ENCODE measurements at places on chromosomes 7 and 10. TPM values are rescaled to one million over a fixed set of nuclear protein-coding genes. Genes with fewer than 3 reads are reported as not detected.

Gene TUBAL3
- not detected for total RNA-seq

Gene C7orf57
- under 0.01 TPM for total RNA-seq

Gene BET1
- 22.4 TPM for total RNA-seq

Gene KCNIP2
- 1.4 TPM for total RNA-seq

Gene PCGF5
- total RNA-seq = 99.2 TPM

Gene FGL2
- under 0.01 TPM for total RNA-seq

Gene ACHE
- total RNA-seq = under 0.01 TPM
